ENCODE measurements at places on chromosomes 5 and 9. TPM values are rescaled to one million over a fixed set of nuclear protein-coding genes. Genes with fewer than 3 reads are reported as not detected.

The TEX48 gene
- total RNA-seq: not detected

The FBP1 gene
- total RNA-seq: not detected

The TSSK1B gene
- total RNA-seq: 1.4 TPM

The LCN15 gene
- not detected for total RNA-seq

The TMEM141 gene
- 30.8 TPM for total RNA-seq

The TENT4A gene
- 13.2 TPM for total RNA-seq

The INSL6 gene
- not detected for total RNA-seq

The CDKN2B gene
- total RNA-seq: 16.0 TPM

The SLC6A19 gene
- not detected for total RNA-seq

The INPP5E gene
- 12.5 TPM for total RNA-seq

The CCDC183 gene
- not detected for total RNA-seq

The ACER2 gene
- 2.4 TPM for total RNA-seq

The PDCD1LG2 gene
- total RNA-seq: 10.9 TPM

The UNC13B gene
- 10.1 TPM for total RNA-seq

The PCDHB9 gene
- total RNA-seq: 0.41 TPM

The DPP7 gene
- total RNA-seq: 72.3 TPM

The IRX2 gene
- total RNA-seq: 0.90 TPM

The TAS2R1 gene
- not detected for total RNA-seq

The TXNDC8 gene
- total RNA-seq: not detected

The TPM2 gene
- total RNA-seq: 2,099 TPM

The CAVIN4 gene
- total RNA-seq: 1.4 TPM

The HTR1A gene
- total RNA-seq: not detected

The SLCO6A1 gene
- not detected for total RNA-seq

The FIBCD1 gene
- not detected for total RNA-seq

The C9 gene
- total RNA-seq: not detected

The FBP2 gene
- total RNA-seq: not detected

The C5orf52 gene
- not detected for total RNA-seq

The NINJ1 gene
- 14.6 TPM for total RNA-seq

The CTNND2 gene
- total RNA-seq: 1.9 TPM

The SPOCK1 gene
- total RNA-seq: 174 TPM

The PCDHA9 gene
- 0.49 TPM for total RNA-seq

The SPINK5 gene
- not detected for total RNA-seq

Data from fibroblast of the aortic adventitia (primary cell).